DMS153 (cell line): ENCODE measurements at places on chromosomes 12 and 14.

- no peak for DNase-seq
Measured at GRCh38 chr14:31657917-31658316, 96.7 kb downstream of the NUBPL start.

DNA sequence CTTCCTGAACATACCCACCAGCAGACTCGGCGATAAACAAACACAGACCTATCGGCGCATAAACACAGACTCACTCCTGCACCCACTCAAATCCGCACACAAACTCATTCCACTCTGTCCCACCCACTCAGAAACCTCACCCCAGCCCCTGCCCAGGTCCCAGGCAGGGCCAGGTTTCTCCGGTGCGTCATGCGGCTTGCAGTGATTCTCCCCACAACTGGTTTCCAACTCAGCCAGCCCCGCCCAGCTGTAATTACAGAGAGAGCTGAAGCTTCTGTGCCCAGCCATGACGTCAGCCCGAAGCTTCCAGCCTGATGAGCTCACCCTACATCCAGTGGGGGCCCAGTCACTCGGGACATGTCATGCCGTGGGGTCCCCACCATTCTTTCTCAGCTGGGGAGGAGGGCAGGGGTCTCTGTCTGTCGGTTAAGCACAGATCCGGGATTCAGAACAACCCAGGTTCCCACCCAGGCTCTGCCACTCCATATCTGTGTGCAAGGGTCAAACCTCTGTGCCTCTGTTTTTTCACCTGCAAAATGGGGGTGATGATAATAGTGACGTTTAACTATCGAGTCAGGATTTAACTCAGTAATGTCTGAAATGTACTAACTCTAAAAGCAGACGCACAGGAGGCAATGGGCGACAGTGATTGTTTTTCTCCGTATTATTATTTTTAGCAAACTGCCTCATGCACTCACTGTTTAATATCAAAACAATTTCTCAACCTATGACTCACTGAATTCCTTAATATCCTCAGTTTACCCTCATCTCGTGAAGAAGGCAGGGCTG, 2.3 kb upstream of the HSPB8 start:
- DNase-seq: peak; percentile 67

DNA sequence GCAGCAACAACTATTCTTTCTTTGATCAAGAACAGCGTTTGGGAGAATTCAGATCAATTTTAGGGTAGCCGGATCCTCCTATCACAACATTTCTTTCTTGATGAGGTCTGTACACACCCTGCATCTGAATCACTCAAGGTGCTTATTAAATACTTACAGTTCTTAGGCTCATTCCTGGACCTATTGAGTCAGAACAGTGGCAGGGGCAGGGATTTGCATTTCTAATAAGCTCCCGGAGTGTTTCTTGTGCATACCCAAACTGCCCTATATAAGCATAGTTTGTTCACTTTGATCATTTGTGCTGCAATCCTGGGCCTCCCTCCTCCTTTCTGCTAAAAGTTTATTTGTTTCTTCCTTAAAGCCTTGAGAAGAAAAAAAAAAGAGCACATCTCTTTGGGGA, 80.5 kb upstream of the RPH3A start:
- no peak for DNase-seq

GRCh38 chr12:89542912-89543592, 17.2 kb upstream of the POC1B start:
- DNase-seq: peak; percentile 69

DNA sequence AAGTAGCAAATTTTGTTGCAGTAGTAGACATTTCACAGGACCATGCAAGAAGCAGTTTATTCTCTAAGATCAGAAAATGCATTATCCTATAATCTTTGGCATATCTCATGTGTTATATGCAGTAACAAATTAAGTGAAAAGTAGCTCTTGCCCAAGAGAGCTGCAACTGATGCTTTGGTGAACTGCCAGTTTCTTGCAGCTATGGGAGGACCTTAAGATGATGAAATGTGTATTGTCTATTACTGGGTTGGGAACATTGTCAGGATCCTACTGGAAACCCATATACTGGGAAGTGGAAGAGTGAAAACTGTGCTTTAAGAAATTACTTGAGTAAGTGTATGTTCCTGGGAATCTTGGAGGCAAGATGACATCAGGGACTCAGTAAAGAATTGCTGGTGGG, 238.8 kb downstream of the DACT1 start:
- no peak for DNase-seq

DNA sequence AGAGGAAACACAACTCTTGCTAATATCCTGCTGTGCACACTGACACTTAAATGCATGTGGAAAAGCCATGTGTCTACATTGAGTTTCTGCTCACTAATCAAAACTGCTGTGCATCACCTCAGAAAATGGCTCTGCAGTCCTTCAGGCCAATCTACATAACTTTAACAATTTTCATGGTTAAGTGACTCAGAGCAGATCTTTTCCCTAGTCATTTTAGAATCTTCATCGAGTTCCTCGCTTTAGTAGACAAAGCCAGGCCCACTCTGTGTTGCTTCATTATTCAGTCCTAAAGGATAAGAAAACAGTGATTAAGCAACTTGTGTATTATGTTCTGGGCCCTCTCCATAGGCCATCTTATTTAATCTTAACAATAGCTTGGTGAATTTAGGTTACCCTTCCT, 250.0 kb downstream of the KCNC2 start:
- DNase-seq: no peak

DNA sequence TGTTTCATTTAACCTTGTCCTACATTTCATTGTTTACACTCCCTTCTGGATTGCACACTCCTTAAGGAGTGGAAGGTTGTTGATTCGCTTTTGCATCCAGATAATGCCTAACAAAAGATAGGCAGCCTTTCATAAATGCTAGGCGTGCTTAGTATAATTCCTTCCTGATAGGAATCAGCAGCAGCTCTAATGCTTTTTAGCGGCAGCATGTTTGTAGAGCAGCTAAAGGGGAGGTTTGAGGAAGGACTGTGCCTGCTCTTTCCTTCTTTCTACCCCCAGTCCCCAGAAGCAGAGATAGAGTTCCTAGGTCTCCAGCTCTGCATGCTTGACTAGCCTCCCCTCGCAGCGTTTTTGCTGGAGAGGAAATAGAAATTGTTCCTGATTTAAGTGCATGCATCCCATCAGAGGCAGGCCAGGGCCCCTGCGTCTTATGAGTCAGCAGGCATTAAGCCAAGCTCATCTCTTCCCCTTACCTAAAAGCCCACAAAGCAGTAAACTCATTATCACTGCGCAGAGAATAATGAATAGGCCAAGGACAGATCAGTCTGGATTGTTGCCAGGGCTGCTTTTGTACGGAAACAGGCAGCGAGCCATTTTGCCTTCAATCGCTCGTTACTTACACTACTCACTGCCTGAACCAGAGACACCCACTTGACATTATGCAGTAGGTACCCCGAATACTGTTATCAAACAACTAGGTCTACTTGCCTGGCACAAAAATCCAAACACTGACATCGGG, 14.0 kb upstream of the TBPL2 start:
- peak; percentile 96 for DNase-seq

GRCh38 chr12:116654226-116654743, 83.6 kb downstream of the SPRING1 start:
- DNase-seq: no peak

DNA sequence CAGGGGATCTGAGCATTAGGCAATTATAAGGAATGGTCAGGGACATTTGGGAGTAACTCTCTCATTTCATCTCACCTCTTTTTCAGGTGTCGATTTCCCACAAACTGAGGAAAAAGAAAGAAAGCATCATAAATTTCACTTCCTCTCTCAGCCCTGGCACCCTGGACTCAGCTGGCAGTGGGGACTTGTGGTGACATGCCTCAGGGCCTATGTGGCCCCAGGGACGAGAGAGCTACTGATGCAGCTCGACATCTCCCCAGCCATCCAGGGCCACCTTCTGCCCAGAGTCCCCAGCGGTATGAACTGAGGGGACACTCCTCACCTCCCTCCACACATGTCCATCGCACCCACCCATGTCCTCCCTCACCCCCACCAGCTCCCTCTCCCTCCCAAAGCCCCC, 11.7 kb downstream of the TNFRSF1A start:
- no peak for DNase-seq

DNA sequence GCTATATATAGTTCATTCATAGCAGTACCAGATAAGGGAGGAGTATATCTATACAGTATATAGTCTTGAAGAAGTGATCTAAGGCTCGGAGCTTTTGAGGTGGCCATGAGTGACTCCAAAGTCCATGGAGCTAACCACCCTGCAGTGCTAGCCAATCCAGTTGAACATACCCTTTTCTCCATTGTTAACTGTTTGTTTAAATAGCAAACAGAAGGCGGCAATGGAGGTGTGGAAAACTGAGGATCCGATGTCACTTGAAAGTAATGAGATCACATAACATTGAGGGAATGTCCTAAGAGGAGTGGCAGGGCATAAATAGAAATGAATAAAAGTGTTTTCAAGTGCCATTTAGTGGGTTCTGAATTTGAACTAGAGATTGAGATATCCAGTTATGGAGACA, 12.4 kb upstream of the SNAPC1 start:
- DNase-seq: peak; percentile 89

DNA sequence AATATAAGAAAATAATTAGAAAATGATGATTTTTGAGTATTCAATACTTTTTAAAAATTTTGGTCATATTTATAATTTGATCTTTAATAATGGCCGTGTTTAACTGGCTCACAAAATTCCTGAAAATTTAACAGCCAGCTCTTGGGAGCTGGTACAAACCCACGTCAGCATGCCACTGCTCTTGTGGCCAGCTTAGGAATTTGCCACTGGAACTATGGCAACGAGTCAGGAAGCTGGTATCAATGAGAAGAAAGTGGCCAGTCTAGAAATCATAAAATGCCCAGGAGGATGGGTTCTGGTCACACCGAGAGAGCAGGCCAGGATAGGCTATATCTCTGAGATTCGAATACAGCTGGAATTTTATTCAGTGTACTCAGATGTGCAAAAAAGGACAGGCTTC, 72.2 kb upstream of the PLEKHG3 start:
- DNase-seq: no peak

- no peak for DNase-seq
Measured at GRCh38 chr14:89424241-89424640, 7.2 kb upstream of the FOXN3 start.

- no peak for DNase-seq
Measured at GRCh38 chr12:52037248-52037861, 13.9 kb upstream of the NR4A1 start.

GRCh38 chr14:36516719-36517241, 3.3 kb downstream of the NKX2-1 start:
- DNase-seq: peak; percentile 43

- DNase-seq: no peak
Measured at GRCh38 chr12:57727758-57728395, 10.7 kb downstream of the AGAP2 start.

GRCh38 chr12:90368081-90368480, 586.9 kb downstream of the CCER1 start:
- DNase-seq: no peak

GRCh38 chr12:42446761-42447160, 120.8 kb downstream of the PPHLN1 start:
- DNase-seq: no peak

DNA sequence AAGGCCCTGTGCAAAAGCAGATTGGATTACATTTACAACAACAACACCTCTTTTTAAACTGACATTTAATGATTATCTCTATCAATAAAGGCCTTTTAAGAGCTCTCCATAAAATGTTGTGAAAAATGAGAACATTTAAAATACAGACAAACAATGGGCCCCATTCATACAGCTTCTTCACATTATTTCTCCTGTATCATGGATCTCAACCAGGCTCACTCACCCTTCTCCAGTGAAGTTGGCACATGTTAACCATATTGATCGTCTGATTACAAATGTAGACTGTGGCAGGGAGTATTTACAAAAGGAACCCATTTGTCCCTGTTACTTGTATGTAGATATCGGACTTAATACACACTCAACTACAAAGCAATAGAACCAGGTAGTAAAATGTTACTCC, 220.2 kb upstream of the BTG1 start:
- DNase-seq: peak; percentile 91

- DNase-seq: no peak
Measured at GRCh38 chr14:35400648-35401421, 3.7 kb downstream of the NFKBIA start.

- no peak for DNase-seq
Measured at GRCh38 chr14:47438650-47439140, 236.7 kb downstream of the MDGA2 start.

- no peak for DNase-seq
Measured at GRCh38 chr12:104816845-104817503, 141.1 kb downstream of the SLC41A2 start.

GRCh38 chr14:38016497-38016896, 191.2 kb upstream of the SSTR1 start:
- DNase-seq: no peak

DNA sequence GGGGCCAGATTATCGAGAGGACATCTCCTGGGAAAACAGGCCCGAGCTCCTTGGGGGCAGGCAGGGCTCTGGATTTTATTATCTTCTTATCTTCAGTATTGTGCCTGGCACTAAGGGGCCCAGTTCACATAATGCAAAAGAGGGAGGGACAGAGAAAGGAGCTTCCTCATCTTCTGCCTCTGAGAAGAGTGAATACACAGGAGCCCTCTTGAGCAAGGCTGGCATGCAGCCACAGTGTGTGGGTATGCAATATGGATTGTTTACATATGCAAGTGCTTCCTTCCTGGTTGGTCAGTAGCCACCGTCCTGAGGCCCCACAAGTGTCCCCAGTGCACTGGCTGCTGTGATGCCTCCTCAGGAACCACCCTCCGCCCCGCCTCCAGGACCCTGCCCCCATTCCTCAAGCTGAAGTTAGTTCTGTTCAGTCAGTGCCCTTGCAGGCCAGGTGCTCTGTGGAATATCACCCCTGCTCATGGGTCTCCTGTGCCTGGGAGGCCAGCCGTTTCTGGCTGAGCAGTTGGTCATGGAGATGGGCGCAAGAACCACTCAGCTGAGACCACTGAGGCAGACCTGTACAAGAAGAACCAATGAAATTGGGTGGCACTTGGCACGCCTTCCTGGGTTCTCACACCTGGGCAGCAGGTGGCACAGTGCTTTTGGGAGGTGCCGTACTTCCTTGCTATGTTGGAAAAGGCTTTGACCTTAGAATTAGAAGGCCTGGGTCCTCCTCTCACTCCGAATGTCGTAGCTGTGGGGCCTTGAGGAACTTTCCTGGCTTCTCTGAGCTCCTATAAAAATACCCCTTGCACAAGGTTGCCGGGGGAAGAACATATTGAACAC, 35.1 kb upstream of the ACTN1 start:
- peak; percentile 71 for DNase-seq

DNA sequence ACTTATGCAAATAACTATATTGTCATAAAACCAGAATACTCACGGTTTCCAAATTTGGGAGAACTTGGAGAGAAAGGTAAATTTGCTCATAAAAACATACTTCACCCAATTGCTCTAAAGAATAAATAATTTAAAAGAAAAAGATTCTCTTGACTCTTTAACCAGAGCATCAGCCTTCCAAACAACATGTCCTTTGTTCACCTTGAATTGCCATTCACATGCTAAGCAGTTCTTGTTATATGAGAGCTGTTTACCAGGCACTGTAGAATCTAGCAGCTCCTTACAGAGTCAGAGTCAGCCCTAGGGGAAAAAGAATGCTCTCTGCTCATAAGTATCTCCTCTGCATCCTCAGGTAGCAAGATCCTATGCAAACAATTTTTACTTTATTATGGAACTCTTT, 10.2 kb downstream of the SLCO1A2 start:
- DNase-seq: no peak

GRCh38 chr14:61513986-61514830, 181.1 kb upstream of the HIF1A start:
- no peak for DNase-seq

- no peak for DNase-seq
Measured at GRCh38 chr12:62625228-62625627, 158.6 kb downstream of the MON2 start.

GRCh38 chr14:70114621-70115156, 74.1 kb downstream of the SLC8A3 start:
- no peak for DNase-seq

- DNase-seq: no peak
Measured at GRCh38 chr14:33702293-33702692, 248.6 kb downstream of the EGLN3 start.
